ENCODE measurements at places on chromosomes 6 and 20. TPM values are rescaled to one million over a fixed set of nuclear protein-coding genes. Genes with fewer than 3 reads are reported as not detected.

- DNase-seq, result no peak
Observed at GRCh38 chr6:41336824-41337223, 1.4 kb downstream of the NCR2 start.

DNA sequence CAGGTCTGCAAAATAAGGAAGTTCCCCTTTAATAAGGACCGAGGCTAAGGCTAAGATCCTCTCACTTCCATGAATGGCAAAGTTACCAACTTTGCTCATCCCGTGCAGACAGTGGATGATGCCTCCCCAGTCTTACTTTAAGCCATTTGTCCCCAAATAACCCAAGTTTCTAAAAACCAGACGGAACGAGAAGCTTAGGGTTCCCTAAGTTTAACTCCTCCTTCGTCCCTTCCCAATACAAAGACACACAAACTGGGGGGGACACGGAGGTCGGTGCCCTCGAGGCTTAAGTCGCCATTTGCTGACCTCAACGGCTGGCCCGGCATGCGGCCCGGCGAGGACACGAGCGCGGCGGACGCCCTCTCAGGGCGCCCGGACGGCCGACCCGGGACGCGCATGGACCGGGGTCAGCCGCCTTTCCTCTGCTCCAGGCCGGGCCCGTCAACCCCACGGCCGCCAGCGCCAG, 527 bp downstream of the FBXO30 start:
- no peak for DNase-seq

WFDC10B gene
- not detected for total RNA-seq

WFDC12 gene
- 1.8 TPM for total RNA-seq

CDH4 gene
- total RNA-seq, result 0.23 TPM

GRCh38 chr20:64238115-64238825, 17.3 kb upstream of the PCMTD2 start:
- peak; percentile 40 for DNase-seq

SUMO4 gene
- 2.5 TPM for total RNA-seq

DNA sequence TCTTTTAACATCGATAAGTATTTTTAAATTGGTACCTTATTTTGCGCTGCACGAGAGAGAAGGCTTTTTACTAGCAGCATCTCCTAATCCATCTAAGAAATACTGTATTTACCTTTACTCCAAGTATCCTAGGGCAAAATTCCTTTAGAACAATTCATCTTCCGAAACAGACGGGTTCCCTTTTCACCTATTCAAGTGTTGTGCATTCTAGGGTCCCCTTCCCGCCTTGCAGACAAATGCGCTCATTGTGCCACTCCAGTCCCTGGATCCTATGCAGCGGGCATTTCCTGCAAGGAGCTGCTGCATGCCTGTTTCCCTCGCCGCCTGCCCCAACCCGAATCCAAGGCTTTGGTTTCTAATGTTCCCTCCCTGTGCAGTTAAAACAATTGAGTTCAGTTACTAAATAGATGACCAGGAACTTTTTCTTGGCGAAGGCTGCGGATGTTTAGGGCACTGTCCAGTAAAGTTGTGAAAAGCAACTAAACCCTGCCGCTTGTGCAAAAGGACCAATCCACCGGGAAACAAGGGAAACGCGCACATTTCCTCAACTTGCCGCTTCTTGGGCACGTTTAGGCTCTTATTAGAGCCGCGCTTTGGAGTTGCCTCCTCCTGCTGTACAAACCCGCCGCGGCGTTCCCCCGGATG, 556 bp upstream of the SCAF8 start:
- peak; percentile 69 for DNase-seq

DNA sequence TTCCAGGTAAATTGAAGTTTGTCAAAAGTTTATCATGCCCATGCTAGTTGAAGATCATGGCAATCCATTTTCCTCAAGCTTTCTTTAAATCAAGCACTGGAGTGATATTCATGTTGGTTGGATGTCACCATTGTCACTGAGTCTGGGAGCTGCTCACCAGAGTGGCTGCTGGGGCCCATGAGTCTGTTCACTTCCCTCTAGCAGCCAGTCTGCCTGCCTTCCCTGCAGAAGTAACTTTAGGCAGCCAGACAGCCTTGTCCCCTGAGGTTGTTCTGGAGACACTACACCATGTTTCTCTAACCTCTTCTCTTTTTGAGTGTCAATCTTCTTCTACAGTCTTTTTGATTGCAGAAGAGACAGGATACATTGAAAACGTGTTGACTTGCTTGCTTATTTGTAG, 5.5 kb downstream of the SIRT5 start:
- DNase-seq, result no peak

- DNase-seq, result no peak
Observed at GRCh38 chr6:1439349-1439748, 50.0 kb downstream of the FOXF2 start.
